Fibroblast of the aortic adventitia (primary cell): ENCODE measurements at places on chromosomes 2 and 18.

DNA sequence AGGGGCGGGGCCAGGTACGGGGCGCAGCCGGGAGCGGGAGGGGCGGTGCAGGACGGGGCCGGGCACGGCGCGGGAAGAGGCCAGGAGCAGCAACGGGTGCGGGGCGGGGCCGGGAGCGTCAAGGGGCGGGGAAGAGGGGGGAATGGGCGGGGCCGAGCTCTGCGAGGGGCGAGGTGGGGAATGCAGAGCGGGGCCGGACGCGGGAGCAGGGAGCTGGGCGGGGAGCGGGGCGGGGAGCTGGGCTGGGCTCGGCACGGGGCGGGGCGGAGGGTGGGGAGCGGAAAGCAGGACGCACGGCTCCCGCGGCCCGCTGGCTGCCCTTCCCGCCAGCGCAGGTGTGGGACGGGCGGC, at the start of gene IMPA2:
Gene IMPA2 (plus strand): TSS at position 316 of the 351 bp plus-strand sequence. CDS start 163 bp downstream, outside the sequence.
- no peak for DNase-seq

- DNase-seq: no peak
Measured at GRCh38 chr2:195763866-195764265, 106.8 kb downstream of the SLC39A10 start.

DNA sequence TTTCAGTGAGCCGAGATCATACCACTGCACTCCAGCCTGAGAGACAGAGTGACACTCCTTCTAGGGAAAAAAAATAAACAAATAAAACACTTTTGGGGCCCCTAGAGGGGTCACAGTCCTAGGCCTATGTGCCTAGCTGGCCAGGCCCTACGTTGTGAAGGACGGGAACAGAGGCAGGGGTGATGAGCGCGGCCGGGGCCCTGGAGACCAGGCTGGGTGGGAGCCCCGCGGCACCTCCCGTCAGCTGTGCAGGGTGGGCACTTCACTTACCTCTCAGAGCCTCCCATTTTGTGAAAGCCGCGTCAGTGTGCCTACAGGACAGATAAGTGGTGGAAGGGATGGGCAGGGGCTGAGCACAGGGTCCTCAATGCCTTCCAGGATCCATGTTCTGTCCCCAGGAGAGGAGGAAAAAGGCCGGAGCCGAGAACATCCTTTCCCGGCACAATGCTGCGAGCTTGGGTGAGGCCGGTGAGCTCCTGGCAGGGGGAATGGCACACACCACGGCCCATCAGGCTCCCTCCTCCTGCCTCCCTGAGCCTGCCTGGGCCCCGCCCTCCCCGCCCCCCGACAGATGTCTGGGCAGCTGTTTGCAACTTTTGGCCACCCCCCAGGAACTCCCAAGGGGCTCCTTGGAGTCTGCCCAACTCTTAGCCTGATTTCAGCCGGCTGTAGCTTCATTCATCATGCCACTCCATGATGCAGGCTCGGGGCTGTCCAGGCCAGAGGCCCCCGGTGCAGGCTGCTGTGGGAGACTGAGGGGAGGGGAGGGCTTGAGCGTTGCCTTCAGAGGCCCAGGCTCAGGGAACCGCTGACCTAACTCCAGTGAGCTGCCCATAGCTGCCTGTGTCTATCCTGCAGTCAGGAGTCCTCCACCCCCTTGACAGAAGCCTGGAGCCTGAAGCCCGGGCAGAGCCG, 196.5 kb downstream of the TFCP2L1 start:
- peak; percentile 92 for DNase-seq

DNA sequence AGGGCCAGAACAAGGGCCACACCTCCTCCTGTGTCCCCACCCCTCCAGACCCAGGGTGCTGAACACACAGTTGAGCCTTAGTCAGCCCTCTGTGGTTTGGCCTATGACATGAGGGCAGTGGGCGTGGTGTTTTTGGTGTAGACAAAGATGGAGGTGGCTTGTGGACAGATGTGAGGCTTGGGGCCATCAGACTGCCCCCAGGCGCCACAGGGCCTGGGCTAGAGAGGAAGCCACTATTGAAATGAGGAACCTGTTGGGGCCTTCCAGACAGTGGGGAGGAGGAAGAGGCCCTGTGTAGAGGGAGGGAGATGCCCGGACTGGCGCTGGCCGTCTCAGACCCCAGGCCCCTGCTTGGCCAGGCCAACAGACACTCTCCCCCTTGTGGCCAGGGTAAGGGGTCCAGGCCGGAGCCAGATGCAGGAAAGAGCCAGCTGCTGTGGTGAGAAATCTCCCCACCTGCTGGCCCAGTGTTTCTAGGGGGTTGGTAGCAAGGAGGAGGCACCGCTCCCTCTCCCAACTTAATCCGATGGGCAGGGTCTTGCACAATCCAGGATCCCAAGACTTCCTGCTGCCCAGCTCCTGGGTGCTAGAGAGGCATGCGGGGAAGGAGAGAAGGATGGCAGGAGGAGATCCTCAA, 53.8 kb downstream of the SMAD7 start:
- DNase-seq: peak; percentile 30

DNA sequence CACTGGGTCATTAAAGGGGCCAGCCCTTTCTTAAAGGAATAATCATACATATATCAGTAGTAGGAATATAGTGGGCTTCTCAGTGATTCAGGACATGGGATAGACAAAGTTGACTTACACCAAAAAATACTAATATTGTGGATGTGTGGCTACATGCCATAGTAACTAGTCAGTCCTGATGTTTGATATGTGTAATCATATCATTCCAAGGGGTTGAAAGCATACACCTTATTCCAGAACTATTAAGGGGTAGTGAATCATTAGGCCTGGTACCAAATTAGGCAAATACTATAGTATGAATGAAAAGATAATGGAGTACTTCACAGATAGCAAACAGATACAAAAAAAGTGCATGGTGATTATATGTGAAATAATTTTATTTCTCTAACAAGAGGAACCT, 814.9 kb upstream of the NRXN1 start:
- DNase-seq: no peak

DNA sequence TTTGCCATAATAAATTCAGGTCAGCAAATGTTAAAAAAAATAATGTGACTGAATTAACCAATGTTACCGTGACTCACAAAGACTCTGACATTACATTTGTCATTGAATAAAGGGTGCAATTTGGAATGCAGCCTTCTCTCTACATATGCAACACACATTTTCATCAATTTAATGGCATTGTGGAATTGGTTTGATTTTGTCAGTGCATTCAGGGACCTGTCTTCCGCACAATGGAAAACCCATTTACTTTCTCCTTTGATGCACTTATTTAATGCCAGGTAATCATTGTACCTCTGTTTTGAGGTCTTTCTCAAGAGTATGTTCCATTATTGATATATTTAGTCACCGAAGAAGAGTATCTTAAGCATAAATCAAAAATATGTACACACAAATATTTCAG, 1099.3 kb downstream of the SOCS6 start:
- DNase-seq: no peak

- DNase-seq: no peak
Measured at GRCh38 chr18:66931010-66931409, 327.1 kb upstream of the CDH19 start.

DNA sequence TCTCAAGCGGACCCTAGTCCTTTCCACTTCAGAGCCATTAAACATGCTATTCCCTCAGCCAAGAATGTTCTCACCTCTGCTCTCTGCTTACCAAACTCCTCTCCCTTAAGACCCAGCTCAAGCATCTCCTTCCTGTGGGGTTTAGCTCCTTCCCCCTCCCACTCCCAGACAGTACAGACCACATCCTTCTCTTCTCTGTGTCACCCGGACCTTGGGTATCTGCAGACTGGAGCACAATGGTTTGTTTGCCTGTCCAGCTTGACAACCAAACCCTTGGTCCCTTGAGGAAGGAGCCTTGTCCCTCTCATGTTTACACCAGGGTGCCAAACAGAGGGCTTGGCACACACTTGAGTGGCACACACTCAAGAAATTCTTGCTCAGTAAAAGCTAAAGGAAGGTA, 4.1 kb upstream of the CD8A start:
- no peak for DNase-seq

DNA sequence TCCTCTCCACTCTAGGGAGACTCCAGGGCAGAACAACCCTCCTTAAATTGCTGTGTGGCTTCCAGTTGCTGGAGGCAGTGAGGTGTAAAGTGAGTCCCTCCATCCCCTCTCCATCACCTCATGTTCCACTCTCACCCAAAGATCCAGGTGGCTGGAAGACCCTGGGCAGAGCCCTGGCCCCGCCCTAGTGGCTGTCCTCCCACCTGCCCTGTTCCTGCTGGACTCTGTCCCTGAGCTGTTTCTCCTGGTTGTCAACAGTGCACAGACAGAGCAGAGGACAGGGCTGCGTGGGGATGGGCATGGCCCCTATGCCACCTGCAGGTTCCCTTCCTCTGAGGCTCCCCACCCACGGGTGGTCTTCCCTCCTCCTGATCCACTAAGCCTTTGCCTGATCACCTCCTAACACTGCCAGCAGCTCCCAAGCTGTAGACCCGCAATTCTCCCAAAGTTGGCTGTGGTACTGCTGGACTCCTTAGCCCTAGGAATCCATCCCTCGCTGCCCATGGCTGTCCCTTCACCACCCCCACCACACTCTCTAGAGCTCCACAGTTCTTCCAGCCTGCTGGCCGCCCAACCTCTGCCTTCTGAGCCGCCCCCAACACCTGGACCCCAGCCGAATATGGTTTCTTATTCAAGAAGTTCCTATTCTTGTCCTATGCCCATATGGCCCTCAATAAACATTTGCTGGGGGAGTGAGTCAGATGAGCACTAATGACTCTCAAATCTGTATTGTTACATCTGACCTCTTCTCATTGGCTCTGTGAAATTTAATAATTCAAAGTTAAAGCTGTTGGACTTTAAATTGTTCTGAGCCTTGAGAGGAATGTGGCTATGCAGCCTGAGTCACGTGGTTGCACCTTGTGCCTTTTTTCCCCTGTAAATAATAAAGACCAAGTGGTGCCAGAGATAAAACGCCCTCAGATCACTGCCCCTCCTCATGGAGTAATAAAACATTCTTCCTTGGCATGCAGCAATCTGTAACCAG, 260.0 kb upstream of the HS6ST1 start:
- peak; percentile 6 for DNase-seq

DNA sequence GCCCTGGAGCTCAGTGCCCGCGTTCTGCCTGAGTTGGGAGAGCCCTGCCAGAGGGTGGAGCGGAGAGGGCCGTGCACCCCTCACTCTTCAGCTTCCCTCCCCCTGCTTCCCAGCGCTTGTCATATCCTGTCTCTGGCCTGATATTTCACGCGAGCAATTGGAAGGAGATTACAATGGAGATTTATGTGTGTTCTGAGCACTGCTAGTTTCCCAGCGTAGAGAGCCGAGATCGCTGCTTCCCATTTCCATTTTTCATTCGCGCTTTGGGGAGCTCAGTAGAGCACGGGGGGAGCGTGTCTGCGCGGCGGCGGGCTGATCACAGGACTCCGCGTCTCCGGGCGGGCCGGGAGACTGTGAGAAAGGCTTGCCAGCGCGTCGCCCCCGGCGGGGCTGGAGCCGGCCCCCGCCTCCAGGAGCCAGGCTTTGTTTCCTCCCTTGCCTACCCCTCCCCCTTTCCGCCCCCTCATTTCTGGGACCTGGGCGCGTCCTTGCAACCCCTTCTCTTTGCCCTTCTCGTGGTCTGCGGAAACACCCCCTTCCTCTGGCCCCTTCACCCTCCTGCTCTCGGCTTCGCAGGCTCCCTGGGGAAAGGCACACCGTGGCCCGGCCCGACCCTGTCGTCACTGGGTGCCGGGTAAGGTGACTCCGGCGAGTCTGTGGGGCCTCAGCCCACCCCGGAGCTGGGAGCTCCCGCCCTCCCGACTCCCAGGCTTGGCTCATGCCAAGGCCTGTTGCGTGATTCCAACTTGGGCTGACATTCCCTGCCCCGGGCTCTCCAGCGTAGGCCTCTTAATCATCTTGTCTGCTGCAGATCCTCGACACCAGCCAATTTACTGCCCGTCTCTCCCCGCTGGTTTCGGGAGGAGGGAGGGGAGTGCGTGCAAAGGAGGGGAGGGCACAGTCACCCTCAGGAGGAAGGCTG, 5.8 kb downstream of the DLX2 start:
- DNase-seq: peak; percentile 87

- DNase-seq: no peak
Measured at GRCh38 chr2:126494593-126494992, 161.4 kb upstream of the GYPC start.

DNA sequence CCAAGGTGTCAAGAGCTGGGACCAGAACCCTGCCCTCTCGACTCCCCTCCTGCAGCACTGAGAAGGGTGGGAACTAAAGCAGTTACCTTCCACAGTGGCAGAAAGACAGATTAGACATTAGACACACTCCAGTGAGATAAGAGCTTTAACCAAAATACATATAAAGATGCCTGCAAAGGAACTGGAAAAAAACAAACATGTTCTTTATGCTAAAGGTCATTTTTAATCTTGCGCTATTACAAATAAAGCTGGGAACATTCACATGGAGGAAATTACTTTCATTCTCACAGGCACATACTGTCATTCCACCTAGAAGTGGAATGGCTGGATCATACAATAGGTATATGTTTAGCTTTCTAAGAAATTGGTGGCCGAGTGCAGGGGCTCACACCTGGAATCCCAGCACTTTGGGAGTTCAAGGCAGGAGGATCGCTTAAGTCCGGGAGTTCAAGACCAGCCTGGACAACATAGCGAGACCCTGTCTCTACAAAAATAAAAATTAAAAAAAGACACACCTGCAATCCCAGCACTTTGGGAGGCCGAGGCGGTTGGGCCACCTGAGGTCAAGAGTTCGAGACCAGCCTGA, 41.9 kb downstream of the C2orf76 start:
- no peak for DNase-seq

DNA sequence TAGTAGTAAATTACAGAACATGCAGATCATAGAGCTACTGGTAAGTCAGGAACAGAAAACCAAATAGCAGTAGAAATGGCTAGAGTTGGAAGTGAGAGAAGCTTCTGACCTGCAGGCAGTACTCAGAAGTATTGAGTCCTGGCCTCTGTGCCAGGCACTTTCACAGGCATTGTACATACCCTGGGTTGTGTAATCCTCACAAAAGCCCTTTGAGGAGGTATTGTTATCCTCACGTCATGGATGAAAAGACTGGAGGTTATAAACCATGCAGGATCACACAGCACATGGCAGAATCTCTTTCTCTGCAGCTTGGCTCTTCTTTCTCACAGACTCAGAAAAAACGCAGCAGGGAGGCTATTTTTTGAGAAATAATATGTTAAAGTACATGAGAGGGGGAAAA, 789.3 kb upstream of the FAM98A start:
- no peak for DNase-seq

DNA sequence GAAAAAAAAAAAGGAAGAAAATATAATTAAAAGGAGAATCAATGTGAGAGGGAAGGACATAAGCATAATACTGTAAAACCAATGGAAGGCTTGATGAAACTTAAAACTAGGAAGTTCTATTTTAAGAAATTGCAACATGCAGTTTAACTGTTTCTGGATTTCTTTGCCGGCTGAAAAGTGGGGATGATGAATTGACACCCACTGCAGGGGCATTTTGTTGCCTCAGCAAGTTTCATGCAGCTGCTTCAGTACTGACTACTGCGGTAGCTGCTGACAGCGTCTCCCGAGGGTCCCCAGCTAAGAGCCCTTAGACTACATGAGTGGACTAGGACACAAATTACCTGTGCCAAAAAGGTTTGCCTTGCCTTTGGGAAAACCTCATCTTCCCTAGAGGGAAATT, 69.2 kb downstream of the B3GNT2 start:
- DNase-seq: no peak

GRCh38 chr2:134281815-134282419, 28.0 kb downstream of the MGAT5 start:
- no peak for DNase-seq

- no peak for DNase-seq
Measured at GRCh38 chr18:61544178-61544577, 210.9 kb downstream of the CDH20 start.
